ENCODE measurements at places on chromosomes 4 and X. TPM values are rescaled to one million over a fixed set of nuclear protein-coding genes. Genes with fewer than 3 reads are reported as not detected.

Gene CSAG2
- not detected for total RNA-seq

Gene AKAP14
- total RNA-seq = not detected

Gene BCLAF3
- total RNA-seq = 7.7 TPM

Gene FAM236D
- not detected for total RNA-seq

Gene PHOX2B
- not detected for total RNA-seq

Gene CT45A8
- total RNA-seq = not detected

Gene ATP5ME
- total RNA-seq = 177 TPM

Gene DCX
- total RNA-seq = not detected

Gene CLCN5
- 3.2 TPM for total RNA-seq

Gene CDS1
- total RNA-seq = 0.05 TPM

Gene AR
- total RNA-seq = 0.02 TPM

Gene CXCL10
- total RNA-seq = 10.5 TPM

Gene CDKL5
- total RNA-seq = 0.68 TPM

Gene MAGEE2
- not detected for total RNA-seq

Gene MTMR8
- total RNA-seq = 5.1 TPM

Gene TCEAL5
- not detected for total RNA-seq

Gene ADH6
- not detected for total RNA-seq

Gene RHOXF2
- not detected for total RNA-seq

Gene PIR
- total RNA-seq = 10.7 TPM

Gene NLGN4X
- not detected for total RNA-seq

Gene PDGFC
- total RNA-seq = not detected

Gene UGT2B15
- total RNA-seq = not detected

Gene COX7B2
- not detected for total RNA-seq

Gene HSD17B13
- 0.22 TPM for total RNA-seq

Gene SLC10A4
- not detected for total RNA-seq

Gene GYPB
- not detected for total RNA-seq

Gene OTUD6A
- not detected for total RNA-seq

Gene AMER1
- total RNA-seq = 6.5 TPM

Gene MID2
- total RNA-seq = 6.3 TPM

Gene MED28
- 42.7 TPM for total RNA-seq

Gene TCEAL2
- total RNA-seq = not detected

Gene AMBN
- not detected for total RNA-seq

Gene RRH
- total RNA-seq = 0.15 TPM

Gene USP17L27
- total RNA-seq = not detected

Gene F9
- total RNA-seq = not detected

Gene SMC1A
- total RNA-seq = 104 TPM

Gene GRIA2
- not detected for total RNA-seq

Gene PPARGC1A
- not detected for total RNA-seq

Gene SRPX2
- not detected for total RNA-seq

Gene RPL34
- 1,111 TPM for total RNA-seq

Gene IL1RAPL2
- total RNA-seq = not detected

Gene SULT1E1
- not detected for total RNA-seq

Gene CCDC120
- total RNA-seq = 6.5 TPM

Gene MGARP
- not detected for total RNA-seq

Gene FGF5
- not detected for total RNA-seq
